Fibroblast of skin of abdomen (primary cell): ENCODE measurements at places on chromosomes 3 and 15.
A peak's percentile ranks its signal among the peaks of the same experiment; 100 is the strongest.

DNA sequence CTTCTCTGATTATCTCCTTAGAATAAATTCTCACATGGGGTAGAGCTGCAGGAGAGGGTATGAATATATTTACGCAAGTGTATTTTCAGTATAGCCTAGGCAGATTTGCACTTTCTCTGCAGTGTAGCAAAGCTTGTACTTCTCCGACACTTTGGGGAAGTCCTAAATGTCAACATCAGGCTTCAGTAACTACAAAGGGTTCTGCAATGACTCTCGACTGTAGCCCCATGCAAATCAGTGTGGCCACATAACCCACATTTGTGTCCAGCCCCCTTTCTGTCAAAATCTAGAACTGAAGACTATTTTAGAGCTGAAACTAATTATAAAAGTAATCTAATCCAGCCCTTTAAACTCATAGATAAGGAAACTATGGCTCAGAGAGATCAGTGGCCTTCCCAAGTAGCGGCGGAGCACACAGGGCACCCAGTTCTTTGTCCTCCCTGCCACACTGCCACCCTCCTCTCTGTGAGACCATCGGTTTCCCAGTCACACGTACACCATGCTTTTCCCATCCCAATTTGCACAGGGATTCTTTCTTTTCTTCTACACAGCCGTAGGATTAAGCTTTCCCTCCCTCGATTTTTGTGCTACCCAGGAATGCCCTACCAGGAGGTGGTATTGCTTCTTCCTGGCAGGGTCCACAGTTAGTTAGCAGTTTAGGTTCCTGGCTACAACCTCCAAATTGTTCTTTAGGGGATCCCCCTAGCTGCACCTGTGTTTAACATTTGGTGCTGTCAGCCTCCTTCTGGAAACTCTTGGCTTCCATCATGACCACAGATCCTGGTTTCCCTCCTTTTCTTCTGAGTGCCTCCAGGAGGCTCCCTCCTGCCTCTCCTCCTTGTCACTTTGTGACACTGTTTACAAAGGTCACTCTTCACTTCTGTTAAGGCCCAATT is 22.9 kb downstream of the MRAS start:
- no peak for DNase-seq

DNA sequence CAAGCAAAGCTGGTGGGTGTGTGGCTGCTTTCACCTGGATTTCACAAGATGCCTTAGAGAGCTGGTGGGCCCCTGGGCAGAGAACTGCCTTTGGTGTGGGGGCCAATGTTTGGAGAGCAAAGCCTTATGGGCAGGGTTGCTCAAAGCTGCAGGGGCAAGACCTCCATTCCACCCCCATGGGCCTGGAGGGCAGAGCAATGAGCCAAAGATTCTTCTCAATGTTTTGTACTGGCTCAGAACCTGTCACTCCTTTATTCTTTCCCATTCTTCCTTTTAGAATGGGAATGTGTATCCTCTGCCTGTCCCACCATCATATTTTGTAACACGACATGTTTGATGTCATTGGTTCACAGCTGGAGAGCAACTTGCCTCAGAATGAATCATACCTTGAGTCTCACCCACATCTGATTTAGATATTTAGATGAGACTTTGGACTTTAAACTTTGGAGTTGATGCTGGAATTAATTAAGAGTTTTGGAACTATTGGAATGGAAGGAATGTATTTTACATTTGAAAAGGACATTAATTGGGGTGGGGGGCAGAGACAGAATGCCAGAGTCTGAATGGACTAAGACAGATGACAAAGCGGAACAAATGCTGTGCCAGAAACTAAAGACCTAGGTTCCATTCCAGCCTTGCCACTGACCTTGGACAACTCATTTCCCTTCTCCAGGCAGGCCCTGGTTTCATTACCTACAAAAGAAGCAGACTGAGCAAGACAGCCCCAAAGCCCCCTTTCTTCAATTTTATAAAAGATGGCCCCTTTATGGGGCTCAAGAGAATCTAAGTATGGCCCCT is 72.9 kb downstream of the DAPK2 start:
- DNase-seq = peak; percentile 89

DNA sequence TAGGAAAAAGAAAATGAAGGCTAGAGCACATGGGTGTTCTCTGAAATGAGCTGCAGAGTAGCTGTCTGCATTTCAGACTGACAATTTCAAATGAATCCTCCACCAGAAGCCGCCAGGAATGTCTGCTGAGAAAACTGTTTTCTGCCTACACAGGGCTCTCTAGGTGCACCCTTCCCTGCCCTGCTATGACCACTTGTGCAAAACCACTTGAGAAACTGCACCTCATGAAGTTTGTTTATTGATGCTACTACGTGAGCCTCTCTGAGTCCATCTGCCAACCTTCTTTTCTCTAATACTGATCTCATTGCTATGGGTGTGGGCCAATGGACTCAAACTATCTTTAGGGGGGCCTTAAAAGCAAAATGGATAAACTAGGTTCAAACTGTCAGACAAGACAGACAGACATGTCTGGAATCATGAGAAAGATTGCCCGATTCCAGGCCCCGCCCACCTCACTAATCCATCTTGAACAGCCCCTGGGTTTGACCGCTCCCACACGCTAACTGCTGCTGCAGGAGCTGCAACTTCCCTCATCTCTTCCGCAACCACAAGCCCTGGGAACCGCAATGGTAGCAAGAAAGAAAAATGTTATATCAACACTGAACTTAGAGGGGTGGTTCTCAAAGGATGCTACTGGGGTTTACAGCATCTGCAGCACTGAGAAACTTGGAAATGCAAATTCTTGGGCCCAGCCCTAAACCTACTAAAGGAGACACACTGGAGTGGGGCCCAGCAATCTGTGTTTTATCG is 9.0 kb upstream of the CD47 start:
- no peak for DNase-seq

DNA sequence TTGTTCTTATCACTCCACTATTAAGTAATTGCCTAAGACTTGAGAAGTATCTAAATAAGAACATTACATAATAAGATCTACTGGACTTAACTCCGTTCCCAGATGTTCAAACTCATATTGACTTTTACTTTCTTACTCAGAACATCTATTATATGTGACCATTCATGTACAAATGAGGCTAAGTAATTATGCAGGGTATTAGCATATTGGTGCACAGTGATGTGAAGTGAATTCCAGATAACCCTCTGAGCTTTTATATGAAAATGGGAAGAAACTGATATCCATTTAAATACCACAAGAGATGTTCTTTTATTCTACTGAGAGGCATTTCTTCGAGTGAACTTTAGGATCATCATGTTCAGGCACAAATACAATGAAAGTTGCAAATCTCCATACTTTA is 135.7 kb downstream of the ZPLD1 start:
- DNase-seq = no peak

GRCh38 chr3:33658991-33659848 is 58.8 kb downstream of the CLASP2 start:
- DNase-seq = peak; percentile 64

- peak; percentile 79 for DNase-seq
Measured at GRCh38 chr15:49697121-49697520, 76.3 kb downstream of the DTWD1 start.

GRCh38 chr3:73186741-73187140 is 125.3 kb downstream of the EBLN2 start:
- no peak for DNase-seq

- DNase-seq = no peak
Measured at GRCh38 chr3:60775985-60776384, 475.3 kb downstream of the FHIT start.

- DNase-seq = peak; percentile 8
Measured at GRCh38 chr3:37096975-37097374, 77.4 kb downstream of the LRRFIP2 start.

DNA sequence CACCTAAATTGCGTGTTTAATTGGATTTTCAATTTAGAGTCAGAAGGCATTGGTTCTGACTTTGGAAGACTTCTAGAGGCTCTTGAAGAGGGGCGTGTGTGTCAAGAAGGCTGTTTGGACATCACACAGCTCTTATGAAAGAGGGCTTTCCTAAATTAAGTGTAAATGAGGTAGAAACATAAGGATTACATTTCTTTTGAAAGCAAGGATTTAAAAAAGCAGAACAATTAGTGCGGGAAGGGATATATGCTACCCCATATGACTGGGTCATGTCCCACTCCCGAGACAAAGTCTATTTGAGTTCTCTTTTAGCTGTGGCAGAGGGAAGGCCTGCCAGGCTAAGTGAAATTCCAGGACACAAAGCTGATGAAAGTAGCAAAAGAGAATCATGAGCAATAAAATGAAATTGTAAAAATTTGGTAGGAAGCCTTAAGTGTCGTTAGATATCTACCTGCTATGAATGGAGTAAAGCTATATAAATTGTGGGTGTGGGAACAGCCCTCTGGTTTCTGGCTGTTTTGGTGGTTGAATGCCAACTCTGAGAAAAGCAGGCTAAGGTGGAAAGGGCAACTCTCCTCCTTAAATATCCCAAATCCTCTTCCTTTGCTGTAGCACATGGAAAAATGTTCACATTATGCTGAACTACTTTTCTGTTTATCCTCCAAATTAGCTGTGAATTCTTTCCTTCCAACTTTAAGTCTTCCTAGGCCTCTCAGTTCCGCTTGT is 100.6 kb upstream of the TSC22D2 start:
- DNase-seq = no peak

DNA sequence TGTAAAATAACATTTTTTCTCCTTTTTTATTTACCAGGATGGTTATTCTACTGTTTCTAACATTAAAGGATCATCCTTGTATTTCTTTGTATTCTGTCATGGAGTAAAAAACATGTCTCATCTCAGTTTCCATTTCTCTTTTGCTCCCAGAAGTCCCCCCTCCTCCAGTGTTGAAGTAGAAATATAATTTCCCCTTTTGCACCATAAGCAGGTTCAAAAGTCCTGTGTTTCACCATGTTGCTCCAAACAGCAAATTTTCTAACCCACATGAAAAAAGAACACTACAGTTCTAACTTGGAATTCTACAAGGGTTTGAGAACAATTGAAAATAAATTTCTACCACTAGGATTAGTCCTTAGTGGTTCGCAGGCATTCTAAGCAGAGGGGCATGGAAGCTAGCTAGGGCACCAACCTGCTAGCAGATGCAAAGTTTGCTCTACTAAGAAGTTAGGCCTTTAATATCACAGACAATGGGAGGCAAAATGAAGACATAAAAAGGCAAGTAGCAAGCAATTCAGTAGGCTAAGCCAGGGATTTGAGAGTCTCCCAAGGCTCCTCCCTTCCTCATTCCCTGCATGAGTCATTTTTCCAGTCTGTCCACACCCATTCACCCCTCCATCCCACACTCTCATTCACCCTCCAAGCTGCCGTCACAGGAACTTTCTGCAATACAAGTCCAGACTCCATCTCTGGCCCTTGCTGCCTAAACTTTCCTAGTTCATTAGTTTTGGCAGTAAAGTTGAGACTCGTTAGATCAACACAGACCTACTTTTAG is 2.3 kb upstream of the MBNL1 start:
- peak; percentile 96 for DNase-seq

- DNase-seq = no peak
Measured at GRCh38 chr3:128367221-128367620, 99.5 kb downstream of the DNAJB8 start.

DNA sequence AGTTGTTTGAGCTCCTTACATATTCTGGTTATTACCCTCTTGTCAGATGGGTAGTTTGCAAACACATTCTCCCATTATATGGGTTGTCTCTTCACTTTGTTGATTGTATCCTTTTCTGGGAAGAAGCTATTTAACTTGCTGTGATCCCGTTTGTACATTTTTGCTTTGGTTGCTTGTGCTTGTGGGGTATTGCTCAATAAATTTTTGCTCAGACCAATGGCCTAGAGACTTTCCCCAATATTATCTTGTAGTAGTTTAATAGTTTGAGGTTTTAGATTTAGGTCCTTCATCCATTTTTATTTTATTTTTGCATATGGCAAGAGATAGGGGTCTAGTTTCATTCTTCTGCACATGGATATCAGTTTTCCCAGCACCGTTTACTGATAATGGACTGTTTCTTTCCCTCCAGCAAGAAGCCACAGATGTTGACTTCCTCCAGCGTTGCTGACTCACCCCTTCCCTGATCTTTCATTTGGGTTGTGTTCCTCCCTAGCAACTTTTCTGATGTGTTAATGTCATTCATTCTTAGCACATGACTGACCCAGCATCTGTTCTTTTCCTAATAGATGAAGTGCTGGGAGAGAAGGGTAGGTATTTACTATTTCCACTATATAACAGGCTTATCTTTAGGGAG is 166.7 kb upstream of the SGO1 start:
- peak; percentile 7 for DNase-seq

DNA sequence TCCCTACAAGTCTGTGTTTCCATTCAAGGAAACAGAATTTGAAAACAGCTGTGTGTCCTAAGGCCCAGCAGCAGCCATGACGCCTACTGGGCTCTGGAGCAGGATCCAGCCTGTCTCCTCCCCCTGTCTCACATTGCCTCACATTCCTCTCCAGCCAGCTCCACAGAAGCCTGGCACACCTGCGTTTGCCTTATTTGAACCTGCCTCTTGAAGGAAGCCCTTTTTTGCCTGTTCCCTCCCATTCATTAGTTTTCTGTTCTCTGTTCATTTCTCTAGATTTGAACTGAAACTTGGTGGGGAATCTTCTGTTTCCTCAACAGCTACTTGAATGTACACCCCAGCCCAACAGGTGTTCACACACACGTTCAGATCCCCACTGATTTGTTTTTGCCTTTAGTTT is 890.5 kb downstream of the TUSC7 start:
- no peak for DNase-seq

DNA sequence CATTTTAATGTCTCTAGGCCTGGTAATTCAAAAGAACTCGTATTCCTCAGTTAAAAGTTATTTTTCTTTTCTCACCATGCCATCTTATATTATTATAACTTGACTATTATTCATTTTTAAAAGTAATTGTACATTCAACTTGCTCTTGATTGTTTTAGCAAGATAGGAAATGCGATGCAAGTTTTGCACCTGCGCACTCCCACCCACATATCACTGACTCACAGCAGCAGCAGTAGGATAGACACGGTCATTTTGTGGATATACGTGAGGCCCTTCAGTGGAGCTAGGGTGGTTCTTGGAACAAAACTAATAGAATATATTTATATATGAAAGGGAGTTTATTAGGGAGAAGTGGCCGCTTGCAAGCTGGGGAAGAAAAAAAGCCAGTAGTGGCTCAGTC is 95.5 kb upstream of the UBE3A start:
- no peak for DNase-seq

GRCh38 chr3:174218016-174218415 is 641.1 kb upstream of the NAALADL2 start:
- DNase-seq = peak; percentile 37

- no peak for DNase-seq
Measured at GRCh38 chr15:98442901-98443300, 205.4 kb upstream of the IGF1R start.

DNA sequence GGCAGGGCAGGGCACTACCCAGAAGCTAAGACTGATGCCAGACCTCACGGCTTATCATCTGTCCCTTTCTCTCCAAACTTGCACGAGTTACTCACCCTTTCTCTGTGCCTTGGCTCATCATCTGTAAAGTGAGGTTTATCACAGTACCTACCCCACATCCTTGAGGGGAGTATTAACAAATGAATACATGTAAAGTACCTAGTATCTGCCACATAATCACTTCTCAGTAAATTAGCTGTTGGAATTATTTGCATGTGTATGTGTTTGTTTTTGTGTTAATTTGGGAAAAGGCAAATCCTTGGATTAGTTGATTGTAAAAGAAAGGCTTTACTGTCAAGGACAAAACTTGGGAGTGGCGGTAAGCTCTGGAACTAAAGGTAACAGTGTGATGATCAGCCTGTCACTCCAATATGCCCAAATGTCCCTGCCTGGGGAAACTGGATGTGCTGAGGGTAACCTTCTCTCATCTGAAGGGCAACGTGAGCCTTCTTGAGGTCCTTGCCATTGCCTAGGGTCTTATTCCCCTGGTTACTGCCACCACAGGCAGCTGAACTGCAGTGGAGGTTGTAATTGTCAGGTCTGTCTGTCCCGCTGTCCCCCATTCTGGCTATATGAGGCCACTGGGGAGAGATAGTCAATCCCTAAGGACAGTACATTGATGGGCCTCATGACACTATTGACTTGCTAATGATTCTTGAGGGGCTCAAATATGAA is 269.4 kb downstream of the CLSTN2 start:
- no peak for DNase-seq
